Left forelimb (tissue), 1 donor: ENCODE measurements at places on chromosomes 1 and 21.
A peak's percentile ranks its signal among the peaks of the same experiment; 100 is the strongest.

- DNase-seq = no peak
Observed at GRCh38 chr1:25223471-25223870, 8.8 kb downstream of the SYF2 start.

- peak; percentile 79 for DNase-seq
Observed at GRCh38 chr1:110053552-110054428, 16.7 kb downstream of the ALX3 start.

DNA sequence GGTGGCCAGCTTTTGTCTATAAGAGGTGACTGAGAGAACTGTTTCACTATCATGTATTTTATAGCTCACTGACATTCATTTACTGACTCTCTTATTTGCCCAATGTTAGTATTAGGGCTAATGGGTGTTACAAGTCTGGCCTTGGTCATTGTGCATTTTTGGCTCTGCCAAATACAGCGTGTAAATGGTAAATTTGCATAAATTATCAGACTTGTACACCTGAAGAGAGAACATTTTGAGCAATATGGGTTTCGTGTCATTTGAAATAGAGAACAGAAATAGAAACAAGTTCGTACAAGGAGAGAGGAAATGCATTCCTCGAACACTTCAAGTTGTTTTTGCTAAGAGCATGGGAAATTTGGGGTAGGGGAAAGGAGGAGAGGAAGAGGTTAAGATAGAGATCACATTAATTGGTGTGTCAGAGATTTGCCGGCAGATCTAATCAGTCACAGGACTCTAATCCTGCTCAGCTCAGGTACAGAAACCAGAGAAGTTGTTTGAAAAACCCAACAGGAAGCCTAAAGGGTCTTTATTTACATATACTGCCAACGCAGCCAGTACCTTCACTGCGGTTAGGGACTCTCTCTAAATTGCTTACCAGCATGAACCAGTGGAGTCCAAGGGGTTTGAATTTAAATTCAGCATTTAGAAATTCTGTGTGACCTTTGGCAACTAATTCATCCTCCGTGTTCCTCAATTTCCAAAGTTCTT is 261.5 kb downstream of the GPATCH2 start:
- no peak for DNase-seq

- DNase-seq = no peak
Observed at GRCh38 chr1:26700711-26701110, 4.9 kb downstream of the ARID1A start.

GRCh38 chr1:165289556-165289955 is 67.0 kb downstream of the LMX1A start:
- no peak for DNase-seq

GRCh38 chr1:62325681-62326080 is 6.4 kb upstream of the KANK4 start:
- no peak for DNase-seq

DNA sequence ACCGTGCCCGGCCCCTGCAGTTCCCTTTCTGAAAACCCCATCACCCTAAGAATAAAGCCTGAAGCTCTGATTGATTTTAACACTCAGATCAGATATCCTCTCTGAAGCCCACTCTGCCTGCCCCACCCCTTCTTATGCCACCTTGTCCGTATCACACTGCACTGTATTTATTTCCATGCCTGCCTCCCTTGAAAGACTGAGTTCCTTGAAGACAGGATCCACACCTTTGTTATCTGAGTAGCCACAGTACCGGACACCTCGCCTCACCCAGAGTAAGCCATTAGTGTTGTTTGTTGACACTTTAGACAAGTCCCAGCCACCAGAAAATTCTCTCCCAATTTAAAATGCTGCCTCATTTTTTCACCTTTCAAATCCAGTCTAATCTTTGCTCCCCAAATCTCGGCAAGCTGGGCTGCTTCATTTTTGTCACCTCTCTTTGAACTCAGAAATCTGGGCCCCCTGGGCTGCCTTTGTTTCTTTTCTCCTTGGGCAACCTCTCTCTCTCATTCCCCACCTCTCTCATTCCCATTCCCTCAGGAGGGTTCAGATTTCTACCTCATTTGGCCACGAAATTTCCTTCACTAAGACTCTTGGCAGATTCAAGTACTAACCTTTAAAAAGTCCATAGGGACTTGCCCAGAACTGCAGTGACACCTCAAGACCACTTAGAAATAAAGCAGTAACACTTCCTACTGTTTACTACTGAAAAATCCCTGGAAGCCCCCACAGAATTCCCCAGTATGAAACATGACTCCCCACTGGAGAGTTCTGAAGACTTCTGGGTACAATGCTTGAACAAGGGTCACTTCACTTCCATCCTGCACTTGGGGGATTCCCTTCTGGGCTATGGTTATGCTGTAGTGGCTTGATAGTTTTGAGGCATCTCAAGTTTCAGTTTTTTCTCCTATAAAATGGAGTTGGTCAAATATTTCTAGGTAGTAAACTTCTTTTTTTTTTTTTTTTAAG is 8.7 kb upstream of the PPP1R15B start:
- DNase-seq = no peak

GRCh38 chr21:31502537-31503143 is 156.9 kb upstream of the SOD1 start:
- DNase-seq = no peak

DNA sequence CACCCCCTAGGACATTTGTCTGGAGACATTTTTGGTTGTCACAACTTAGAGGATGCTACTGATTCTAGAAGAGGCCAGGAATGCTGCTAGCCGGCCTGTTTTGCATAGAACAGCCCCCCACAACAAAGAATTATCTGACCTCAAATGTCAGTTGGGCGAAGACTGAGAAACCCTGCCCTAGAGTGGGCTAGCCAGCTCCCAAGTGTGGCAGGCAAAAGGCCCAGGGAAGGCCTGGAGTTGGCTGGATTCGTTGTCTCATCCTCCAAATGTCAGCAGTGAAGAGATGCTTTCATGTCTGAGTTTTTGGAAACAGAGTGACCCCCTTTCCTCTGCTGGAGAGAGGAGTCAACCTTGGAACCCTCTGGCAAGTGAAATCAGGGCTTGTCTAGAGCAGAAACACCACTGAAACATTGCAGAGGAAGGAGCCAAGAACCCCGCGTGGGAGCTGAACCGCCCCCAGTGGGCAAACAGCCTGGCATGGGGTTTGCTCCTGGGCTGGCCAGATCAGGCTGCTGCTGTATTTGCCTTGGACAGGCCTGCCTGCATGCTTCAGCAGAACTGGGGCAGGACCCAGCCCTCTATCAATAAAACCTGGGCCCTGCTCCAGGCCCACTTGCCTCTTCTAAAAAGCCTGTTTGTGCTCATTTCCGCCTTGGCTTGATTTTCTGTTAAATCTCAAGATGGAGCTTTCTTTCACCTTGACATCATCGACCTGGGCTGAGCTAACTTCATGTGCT is 32.9 kb downstream of the RASSF5 start:
- no peak for DNase-seq

DNA sequence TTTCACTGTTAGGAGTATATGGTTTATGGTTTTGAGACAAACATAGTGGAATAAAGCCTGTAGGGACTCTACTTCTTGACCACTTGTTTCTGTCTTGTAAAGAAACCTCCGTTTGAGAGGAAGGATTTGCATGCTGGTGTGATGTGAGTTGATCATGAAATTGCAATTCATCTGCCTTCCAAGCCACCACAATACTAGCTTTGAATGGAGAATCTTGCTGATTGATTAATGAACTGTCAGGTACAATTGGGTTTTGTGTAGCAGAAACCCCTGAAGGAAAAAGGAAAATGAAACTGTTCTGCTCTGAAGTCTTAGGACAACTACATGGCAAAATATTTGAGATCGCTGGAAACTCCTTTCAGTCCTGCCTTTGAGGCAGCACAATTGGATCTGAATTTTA is 90.7 kb downstream of the VPS13D start:
- DNase-seq = no peak

GRCh38 chr1:236413688-236414087 is 19.6 kb downstream of the EDARADD start:
- no peak for DNase-seq

DNA sequence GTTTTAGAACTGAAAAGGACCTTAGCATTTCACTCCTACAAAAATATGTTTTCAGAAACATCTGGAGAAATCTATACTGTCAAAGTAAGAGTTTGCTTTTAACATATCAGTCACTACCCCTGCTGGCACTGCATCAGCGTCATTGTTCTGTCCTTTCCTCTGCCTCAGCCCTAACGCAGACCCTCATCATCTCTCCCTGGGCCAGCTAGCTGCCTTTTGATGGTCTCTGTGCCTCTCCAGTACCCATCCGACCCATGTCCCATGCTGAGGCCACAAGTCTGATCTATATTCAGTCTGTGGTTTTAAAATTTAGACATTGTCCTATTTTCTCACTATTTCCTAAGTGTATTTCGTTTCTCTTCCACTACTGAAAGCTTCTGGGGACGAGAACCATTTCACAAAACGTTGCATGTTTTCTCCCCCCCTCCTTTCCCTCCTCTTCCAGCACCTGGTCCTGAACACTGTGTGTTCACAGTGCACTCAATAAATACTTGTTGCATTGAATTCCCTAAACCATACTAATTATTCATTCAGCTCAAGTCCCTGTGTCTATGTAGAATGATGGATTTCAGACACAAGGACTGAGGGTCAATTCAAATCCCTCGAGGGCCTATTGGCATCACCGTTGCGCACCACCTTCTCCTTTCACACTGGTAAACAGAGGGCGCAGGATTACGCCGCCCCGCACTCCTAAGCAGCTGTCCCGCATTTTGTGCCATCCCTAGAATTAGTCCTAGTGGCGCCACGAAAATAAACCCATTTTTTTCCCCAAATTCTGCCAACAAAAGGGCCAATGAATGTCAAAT is 53.4 kb downstream of the CD2 start:
- no peak for DNase-seq

DNA sequence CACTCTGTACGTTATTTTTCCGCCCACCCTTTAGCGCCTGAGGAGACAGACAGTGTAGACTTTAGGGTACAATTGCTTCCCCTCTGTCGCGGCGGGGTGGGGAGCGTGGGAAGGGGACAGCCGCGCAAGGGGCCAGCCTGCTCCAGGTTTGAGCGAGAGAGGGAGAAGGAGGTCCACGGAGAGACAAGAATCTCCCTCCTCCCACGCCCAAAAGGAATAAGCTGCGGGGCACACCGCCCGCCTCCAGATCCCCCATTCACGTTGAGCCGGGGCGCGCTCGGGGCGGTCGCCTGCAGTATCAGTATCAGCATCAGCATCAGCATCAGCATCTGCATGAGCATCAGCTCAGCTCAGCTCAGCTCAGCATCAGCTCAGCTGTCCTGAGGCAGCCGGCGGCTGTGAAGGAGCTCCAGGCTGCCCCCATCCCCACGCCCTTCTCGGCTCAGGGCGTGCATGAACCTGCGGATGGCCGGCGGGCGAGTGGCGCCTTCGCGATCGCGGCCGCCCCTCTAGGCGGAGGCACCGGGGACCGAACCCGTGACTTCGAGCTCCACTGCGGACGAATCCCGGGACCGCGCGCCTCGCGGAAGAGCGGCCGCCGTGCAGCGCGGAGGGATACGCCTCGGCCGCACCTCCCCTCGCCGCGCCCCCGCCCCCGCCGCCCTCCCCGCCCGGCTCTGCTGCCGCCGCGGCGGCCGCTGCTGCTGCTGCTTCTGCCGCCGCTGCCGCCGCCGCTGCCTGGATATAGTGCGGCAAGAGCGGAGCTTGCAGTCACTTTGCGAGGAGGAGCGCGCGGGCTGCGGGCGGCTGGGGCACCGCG is at the start of gene NCAM2:
TSS of gene NCAM2 (plus strand) at position 774 of the 820 bp plus-strand sequence.
- peak; percentile 86 for DNase-seq

- no peak for DNase-seq
Observed at GRCh38 chr1:23037081-23037740, 17.9 kb downstream of the KDM1A start.

DNA sequence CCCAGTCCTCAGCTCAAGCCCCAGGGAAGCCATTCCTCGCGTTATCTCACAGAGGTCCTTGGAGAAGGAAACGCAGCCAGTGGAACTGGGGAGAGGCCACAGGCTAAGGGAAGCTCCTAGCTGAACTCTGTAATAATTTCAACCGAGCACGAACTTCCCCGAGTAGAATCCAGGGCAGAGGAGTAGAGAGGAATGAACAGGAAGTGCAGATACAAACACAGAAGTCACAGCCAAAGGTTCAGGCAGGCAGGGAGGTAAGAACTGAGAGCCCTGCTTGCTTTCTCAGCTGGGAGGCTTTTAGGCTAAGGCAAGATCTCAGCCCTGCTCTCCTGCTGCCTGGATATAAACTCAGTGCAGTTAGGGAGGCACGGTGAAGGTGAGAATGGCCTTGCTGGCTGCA is 23.7 kb downstream of the WARS2 start:
- DNase-seq = no peak

DNA sequence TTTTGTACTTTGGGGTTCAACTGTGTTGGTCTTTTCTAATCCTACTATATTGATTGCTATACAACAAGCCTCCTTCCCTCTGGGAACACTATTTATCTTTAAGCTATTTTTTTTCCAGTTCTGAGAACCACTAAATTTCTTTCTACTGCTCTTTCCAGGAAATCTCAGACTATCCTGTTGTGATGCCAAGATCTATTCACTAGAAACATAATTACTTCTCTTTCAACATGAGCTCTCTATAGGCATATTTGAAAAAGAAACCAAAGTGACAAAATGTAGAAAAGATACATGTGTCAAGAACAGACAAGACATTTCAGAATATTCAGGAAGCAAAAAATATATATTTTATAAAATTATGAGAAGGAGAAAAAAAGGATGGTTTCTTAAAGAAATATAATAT is 82.9 kb downstream of the SLC44A5 start:
- no peak for DNase-seq

- DNase-seq = no peak
Observed at GRCh38 chr1:156025876-156026275, 5.1 kb upstream of the SSR2 start.

DNA sequence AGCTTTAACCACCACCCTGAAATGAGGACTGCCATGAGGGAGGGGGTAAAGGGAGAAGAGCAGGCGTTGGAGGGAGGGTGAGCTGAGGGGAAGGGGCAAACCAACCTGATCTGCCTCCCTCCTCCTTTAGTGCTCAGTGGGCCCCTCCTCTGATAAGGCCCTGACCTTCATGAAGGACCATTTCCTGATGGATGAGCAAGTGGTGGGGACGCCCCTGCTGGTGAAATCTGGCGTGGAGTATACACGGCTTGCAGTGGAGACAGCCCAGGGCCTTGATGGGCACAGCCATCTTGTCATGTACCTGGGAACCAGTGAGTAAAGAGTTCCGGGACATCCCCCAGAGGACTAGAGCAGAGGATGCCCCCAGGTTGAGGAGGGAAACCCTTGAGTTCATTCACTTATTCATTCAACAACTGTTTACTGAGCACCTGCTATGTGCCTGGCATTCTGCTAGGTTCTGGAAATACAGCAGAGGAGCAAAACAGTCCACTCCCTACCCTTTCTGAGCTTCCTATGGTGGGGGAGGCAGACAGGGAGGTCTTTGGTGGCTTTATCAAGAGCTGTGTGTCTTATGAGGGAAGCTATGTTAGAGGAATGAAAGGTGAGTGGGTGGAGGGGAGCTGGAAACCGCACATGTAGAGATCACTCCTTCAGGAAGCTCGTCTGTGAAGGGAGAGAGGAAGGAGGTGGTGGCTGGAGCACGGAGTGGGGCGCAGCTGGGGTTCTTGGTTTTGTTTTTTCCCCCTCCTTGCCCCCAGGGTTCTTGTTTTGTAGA is 19.5 kb downstream of the SEMA4A start:
- no peak for DNase-seq

DNA sequence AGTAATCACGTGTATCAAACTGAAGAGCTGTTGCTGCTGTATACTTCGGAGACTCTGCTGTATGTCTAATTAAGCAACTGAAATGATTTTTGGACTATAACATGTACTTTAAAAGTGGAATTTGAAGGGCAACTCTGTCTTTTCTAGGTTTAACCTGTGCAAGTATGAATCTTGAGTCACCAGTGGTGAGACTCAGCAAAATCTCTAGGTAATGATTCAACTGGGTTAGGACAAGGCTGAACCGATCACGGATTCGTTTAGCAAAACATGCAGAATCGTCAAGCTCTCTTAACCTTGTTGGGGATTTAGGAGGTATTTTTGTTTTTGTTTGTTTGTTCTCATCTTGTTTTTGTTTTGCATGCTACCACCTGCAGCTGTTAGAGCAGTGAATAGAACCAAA is 149.6 kb downstream of the CYYR1 start:
- DNase-seq = no peak
